ENCODE measurements at places on chromosomes 12 and 14.

DNA sequence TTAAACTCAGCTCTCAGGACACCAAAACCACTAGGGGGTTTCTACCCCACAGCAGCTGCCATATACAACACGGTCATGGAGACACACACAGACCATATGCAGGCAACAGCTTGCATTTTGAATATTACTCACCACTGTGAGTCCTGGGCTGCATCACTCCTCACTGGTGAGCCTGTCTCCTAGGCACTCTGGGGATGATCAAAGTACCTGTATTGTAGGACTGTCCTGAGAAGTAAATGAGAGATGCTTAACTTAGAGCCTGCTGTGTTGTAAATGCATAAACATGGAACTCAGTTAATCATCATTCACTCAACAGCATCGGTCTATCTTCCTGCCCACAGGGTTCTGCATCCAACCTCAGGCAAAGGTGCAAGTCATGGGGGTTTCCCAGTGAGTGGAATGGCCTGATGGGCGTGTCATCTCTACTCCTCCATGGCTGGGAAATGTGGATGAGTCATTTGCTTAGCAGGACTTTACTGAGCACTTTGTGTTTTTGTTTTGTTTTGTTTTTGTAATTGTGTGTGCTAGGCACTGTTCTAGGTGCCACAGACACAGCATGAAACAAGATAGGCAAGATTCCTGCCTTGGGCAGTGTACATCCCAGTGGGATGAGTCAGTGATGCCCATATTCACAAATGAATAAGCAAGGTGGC lies 1141.2 kb upstream of the TMEM132C start:
- peak; percentile 100 for DNase-seq

GRCh38 chr14:30709201-30709600 lies 87.1 kb downstream of the SCFD1 start:
- DNase-seq, result no peak

- no peak for DNase-seq
Measured at GRCh38 chr12:47718531-47718930, 6.8 kb downstream of the ENDOU start.

GRCh38 chr12:52924764-52925716 lies 20.2 kb upstream of the KRT8 start:
- DNase-seq, result peak; percentile 72

GRCh38 chr12:14167005-14167628 lies 185.7 kb upstream of the GRIN2B start:
- DNase-seq, result peak; percentile 43

DNA sequence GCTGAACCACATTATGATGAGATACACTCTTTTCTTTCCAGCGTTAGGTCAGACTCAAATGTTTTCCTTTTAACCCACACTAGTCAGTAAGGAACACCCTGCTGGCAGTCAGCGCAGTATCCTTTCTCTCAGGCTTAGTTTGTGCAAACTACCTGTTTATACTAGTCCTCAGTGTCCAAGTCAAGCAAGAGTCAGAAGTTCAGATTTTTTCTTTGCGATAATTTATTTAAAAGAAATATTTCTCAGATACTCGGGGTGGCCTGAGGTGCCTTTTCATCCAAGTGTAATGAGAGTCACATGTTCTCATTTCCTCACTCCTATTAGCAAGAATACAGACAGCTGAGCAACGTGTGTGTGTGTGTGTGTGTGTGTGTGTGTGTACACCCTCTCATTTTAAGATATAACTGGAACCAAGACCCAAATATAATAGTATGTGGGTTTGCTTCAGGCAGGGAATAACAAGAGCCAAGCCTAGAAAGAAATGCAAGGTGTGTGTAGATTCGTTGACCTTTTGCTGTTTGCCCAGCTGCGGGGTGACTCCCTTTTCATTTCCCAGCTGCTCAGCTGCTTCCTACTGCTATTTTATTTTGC lies 182.7 kb downstream of the KICS2 start:
- peak; percentile 49 for DNase-seq

DNA sequence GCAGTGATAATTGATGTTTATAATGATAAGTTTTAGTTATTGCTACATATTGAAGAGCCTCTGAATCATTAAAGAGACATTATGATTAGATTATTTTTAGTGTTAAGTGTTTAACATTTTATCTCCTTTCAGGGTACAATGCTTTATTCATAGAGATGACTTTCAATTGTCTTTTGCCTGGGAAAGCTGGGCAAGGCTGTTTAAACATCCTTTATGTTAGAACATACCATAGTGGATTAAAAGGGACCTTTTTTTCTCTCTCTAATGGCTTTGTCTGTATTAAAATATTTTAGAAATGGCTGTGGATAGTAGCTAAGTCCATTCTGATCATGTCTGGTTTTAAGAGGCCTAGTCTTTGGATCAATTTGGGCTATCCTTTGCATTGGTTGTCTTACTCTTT lies 427.5 kb upstream of the MIS18BP1 start:
- no peak for DNase-seq

- no peak for DNase-seq
Measured at GRCh38 chr14:30678926-30679431, 56.9 kb downstream of the SCFD1 start.

GRCh38 chr12:19857204-19857603 lies 417.9 kb downstream of the AEBP2 start:
- DNase-seq, result no peak

GRCh38 chr14:73712540-73713180 lies 1.5 kb downstream of the PNMA1 start:
- DNase-seq, result no peak

GRCh38 chr12:10612984-10613348 lies 443 bp downstream of the MAGOHB start:
- DNase-seq, result no peak

DNA sequence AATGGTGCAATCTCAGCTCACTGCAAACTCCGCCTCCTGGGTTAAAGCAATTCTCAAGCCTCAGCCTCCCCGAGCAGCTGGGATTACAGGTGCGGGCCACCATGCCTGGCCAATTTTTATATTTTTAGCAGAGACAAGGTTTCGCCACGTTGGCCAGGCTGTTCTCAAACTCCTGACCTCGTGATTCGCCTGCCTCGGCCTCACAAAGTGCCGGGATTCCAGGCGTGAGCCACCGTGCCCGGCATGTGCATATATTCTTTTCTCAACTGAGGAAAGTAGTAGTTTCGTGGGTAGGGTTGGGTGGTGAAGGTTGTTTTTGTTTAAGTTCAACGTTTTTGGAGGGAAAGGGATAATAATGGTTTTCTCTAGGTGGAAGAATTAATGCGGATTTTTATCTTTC lies 94.2 kb upstream of the CEP83 start:
- no peak for DNase-seq

- no peak for DNase-seq
Measured at GRCh38 chr12:16492820-16493797, 112.9 kb downstream of the LMO3 start.

DNA sequence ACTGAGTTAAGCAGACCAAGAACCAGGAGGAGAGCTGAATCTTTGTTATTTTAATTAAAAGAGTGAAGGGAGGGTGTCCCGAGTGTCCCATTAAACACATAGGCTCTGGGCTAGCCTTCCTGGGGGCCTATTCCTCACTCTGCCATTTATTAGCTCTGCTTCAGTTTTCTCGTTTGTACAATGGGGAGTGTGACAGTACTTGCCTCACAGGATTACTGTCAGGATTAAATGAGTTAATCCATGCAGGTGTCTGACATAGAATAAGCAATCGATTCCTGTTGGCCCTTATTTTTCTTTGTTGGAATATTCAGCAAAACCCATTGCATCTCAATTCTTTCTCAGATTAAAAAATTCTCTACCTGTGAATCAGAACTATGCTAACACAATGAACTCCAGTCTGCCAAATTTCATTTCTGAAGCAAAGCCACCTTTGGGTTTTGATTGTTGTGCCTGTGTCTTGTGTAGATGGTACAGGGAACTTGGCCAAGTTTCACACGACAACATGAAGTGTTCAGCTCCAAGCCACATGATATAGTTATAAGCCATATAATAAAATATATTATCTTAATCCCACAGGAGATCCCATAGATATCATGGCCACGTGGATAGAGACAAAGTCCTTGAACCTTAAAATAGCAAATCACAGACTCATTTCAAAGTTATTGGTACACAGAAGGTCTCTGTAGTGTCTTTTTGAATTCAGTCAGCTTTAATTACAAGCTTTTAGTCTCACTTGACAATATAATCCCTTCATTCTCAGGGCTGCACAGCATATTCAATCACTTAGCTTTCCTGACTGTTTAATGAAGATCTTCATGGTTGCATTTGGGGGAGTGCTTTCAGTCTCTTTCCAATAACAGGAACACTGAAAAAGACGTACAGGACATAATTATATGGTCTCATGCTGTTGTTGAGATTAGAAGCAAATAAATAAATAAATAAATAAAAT lies 34.4 kb upstream of the CRY1 start:
- no peak for DNase-seq

DNA sequence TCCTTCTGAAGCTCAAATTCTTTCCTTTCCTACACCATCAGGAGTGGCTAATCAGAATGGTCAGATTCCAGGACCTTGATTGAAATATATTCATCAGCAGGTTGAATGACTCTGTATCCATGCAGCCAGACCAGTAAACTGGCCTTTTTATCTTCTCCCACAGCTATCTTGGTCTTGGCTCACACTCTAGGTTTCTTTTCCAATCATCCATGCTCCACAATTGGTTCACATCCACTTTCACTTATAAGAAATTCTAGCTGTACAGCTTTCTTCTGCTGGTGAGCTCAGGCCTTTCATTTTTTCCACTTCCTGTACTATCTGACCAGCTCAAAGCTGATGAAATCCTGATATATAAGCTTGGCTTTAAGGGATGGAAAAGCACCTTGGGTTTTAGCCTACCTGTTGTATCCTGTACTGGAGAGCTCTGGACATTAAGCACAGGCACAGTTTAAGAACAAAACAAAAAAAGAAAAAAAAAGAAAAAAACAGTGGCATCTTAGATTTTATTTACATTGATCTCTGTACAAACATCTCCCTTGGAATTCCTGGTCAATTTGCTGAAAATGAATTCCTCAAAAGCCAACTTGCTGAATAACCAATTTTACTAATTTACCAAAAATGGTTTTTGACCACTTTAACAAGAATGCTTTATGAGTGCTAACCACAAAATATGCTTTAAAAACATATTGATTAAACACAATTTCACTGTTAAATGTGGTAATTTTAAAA lies 91.6 kb upstream of the PAWR start:
- no peak for DNase-seq

DNA sequence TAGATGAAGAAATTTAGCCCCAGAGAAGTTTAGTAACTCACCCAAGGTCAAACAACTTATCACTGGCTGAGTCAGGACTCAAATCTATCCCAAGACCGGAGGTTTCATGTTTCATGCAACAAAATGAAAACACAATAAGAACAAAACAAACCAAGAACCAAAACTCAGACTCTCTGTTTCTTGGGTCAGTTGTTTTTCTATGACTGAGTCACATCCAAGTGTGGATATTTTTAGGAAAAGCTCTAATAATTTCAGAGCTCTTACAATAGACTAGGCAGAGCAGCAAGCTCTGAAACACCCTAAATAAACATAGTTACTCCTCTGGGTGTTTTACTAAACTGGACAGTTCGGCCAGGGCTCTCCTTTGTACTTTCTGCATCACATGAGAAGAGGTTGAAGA lies 87.6 kb upstream of the PRB2 start:
- peak; percentile 68 for DNase-seq

DNA sequence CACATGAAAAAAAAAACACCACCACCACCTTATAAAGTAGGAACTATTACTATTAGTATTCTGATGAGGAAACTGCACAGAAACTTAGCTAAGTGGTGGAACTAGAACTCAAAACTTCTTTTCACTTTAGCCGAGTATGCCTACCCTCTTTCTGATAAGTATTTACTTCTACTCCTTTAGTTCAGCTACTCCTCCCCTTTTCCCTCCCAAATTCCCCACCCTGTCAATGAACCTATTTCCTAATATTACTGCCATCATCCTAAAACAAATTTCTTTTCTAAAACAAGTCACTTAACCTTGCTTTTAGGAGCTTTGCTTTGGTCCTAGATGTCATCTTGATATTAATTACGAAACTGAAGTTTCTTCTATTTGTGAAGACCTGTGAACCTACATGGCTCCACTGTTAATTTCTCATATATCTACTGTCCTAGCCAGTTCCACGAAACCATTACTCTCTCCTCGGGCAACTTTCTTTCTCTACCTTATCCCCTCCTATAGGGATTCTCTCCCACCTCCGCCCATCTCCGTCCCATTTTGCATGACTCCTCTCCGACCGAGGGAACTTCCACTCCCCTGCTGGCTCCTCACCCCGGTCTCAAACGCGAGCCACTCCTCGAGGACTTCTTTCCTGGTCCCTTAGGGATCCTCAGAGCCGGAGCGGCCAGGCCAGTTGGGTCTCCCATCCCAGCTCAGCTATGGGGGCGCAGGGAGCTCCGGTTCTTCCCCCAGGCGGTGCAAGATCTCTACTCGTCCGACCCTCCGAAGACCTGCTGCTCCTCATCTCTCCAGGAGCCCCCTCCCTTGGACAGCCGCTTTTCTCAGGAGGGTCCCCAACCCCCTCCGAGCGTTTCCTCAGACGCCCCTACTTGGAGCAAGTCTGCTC lies 1.1 kb downstream of the NUMB start:
- DNase-seq, result peak; percentile 56

DNA sequence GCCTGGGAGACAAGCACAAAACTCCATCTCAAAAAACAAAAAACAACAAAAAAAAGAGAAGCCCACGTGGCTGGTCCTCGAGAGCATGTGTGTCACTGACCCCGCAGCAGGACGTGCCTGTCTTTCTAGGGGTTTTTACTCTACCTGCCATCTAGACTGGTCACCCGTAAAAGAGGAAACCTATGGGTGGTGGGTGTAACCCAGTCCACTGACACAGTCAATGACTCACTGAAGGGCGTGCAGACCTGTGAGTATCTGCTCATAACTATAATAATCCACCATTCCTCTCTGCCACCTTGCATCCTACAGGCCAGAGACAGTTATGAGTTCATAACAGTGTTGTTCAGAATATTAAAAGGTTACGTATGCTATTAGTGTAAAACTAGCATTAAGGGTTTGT lies 4.6 kb downstream of the GOLGA3 start:
- DNase-seq, result peak; percentile 69

DNA sequence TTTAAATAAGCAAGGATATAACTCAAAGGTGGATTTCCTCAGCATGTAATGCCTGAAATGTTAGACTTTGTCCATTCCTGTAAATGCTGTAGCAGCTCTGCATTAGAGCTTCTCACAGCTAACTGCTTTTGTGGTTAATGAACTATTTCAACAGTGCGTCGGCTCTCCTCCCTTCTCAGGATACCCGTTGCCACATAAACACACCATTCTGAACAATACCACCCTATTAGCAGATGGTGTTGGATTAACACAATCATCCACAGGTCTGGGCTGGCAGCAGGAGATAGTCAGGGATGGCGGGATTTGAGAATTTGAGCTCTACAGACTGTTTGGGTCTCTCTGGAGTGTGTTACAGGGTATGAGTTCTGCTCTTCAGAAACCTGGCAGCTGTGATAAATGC lies 33.5 kb upstream of the C12orf42 start:
- DNase-seq, result peak; percentile 29

- DNase-seq, result no peak
Measured at GRCh38 chr14:68195126-68195525, 375.5 kb downstream of the RAD51B start.

All from bronchial epithelial cell (primary cell).